ENCODE measurements at places on chromosomes 1 and 21.

DNA sequence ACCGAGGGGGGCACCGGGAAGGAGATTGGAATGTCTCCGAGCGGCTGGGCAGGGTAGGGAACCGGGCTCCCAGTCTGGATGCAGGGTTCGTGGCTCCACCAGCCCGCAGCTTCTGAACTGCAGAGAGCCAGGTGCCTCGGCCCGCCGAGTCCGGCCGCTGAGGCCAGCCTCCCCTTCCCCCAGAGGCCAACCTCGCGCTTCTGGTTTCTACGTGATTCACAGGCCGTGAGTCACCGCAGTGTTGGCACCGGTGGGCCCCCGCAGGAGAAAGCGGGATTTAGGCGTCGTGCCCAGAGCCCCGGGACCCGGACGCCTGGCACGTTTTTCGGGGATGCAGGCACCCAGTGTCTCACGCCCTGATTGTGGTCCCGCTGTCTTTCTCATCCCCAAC, 458 bp downstream of the CRABP2 start:
- peak; percentile 46 for DNase-seq

GRCh38 chr1:230262867-230263567, 163.1 kb downstream of the PGBD5 start:
- DNase-seq = no peak

GRCh38 chr1:156889802-156890580, 3.5 kb upstream of the PEAR1 start:
- DNase-seq = peak; percentile 59

DNA sequence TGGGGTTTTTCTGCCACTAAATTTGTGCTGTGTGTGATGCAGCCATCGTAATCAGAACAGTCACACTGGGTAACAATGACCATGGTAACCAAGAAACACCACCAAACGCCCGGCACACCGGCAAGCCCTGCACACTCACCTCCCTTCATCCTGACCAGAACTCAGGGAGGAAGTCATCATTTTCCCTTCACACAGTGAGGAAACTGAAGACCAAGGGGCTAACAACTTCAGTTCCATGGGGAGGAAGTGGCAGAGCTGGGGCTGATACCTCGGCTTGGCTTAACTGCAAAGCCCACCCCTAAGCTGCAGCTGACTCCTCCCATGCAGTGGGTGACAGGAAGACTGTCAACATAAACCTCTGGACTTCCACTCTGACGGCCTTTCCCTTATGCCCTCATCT, 69.3 kb upstream of the BCAR3 start:
- DNase-seq = no peak

DNA sequence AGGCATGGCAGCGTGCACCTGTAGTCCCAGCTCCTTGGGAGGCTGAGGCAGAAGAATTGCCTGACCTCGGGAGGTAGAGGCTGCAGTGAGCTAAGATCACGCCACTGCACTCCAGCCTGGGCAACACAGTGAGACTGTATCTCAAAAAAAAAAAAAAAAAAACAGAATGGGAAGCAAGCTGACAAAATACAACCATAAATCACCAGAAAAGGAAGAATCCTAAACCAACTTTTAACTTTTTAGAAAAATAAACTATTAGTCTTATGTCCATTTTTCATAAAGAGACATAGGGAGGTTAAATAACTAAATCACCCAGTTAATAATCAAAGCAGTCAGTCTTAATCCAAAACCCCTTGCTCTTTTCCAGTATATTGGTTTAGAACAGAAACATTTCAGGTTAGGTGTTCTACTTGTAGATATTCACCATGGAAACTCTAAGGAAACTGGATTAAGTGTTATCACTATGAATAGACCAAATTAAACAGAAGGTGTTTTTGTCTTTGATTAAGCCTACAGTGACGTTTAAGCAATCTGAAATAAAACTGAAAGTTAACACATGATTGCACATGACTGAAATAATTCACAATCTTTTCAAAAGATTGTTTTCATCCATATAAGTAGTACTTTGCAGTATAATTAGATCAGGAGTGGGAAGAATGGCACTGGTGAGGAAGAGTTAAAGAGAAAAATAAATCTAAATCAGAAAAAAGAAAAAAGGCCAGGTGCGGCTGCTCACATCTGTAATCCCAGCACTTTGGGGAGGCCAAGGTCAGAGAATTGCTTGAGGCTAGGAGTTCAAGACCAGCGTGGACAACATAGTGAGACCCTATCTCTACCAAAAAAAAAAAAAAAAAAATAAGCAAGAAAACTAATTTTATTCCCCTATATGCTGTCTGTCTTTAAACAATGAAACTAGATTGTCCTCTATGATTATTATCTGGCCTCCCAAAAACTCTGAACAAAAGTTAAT, 9.6 kb downstream of the CDC42BPA start:
- no peak for DNase-seq

DNA sequence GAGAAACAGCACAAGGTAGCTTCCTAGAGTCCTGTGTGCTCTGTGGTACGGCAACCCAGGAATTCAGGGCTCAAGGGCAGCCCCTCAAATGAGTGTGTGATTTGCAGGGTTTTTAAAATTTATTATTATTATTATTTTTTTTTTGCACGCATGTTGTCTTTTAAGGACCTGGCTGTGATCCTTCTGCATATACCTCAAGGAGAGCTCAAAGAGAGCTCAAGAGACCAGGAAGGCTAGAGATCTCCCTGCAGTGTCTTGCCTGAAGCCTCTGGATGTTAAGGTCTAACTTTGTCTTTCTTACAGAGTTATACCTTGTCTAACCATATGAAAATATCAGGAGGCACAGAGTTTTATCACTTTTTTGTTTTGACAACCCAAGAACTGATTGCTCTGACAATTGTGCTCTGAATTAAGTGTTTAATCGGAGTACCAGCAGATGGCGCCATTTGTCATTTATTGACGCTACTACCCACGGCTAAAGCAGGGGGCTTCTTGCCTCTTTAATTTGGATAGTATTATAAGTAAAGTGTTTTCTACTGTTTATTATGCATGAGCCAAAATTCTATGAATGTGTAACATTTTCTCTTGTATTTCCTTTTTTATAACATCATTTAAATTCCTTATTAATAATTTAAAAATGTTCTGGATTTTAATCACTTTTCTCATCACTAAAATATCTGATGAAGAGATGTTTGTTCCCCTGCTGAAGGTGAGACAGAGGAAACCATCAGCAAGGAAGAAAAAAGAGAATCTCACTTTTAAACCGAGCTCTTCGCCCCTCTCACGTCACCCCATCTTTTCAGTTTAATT, 35.8 kb upstream of the LMO4 start:
- DNase-seq = peak; percentile 57

GRCh38 chr1:15843826-15844572, 3.5 kb upstream of the SPEN start:
- no peak for DNase-seq

GRCh38 chr1:175750366-175751071, 7.1 kb upstream of the TNR start:
- DNase-seq = no peak

GRCh38 chr1:215273838-215274516, 191.4 kb downstream of the KCNK2 start:
- no peak for DNase-seq

GRCh38 chr1:187471555-187471954, 642.8 kb downstream of the PLA2G4A start:
- DNase-seq = no peak

DNA sequence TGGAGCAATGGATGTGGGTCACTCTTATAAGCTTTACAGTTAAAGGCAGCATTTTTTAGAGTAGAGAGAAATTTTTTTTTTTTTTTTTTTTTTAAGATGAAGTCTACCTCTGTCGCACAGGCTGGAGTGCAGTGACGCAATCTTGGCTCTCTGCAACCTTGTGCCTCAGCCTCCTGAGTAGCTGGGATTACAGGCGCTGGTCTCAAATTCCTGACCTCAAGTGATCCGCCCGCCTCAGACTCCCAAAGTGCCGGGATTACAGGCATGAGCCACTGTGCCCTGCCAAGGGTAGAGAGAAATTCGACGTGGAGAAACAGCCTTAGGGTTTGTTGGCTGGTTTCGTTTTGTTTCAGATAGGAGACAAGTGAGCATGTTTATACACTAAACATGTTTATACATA, 594.2 kb upstream of the ADAMTS5 start:
- no peak for DNase-seq

DNA sequence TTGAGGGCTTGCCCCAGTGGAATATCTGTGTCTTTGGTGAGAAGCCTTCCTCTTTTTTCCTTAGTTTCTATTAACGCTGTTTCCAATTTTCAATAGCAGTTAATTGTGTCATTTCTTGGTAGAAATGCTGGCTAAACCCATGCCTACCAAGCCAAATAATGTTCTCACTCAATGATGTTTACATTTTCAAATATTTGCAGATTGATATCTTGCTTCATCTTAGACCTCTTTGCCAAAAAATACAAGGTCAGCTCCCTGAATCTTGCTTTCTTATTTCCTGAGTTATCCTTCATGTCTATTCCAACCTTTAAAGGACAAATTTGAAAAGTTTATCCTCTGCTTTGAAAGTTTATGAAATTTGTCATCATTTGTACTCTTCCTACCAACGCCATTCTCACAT, 5.1 kb downstream of the KCNJ15 start:
- no peak for DNase-seq

- no peak for DNase-seq
Observed at GRCh38 chr1:191145834-191146233, 668.2 kb upstream of the BRINP3 start.

- peak; percentile 34 for DNase-seq
Observed at GRCh38 chr1:231626535-231626950, at the start of gene DISC1. DISC1 (plus strand) TSS chr1:231626790; CDS start chr1:231626868, 78 bp downstream.

DNA sequence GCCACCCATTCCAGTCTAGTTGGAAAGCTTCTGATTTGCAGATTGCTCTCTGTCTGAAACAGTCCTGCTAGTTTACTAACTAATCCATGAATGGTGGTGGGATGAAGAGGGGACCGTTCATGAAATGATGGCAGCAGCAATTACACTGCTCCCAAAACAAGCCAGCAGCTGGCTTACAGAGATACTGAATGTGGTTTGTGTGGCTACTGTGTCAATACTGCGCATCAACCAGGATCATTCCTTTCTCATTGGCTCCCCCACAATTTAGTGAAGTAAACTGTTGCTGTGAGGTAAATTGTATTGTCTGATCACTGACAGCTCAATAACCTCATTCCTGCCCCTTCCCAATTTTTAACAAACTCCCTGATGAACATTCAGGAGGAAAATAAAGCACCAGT, 191.3 kb upstream of the LMO4 start:
- DNase-seq = no peak

- no peak for DNase-seq
Observed at GRCh38 chr1:15303935-15304334, 56.9 kb downstream of the FHAD1 start.

GRCh38 chr1:25031601-25031965, 101.5 kb upstream of the RUNX3 start:
- no peak for DNase-seq

DNA sequence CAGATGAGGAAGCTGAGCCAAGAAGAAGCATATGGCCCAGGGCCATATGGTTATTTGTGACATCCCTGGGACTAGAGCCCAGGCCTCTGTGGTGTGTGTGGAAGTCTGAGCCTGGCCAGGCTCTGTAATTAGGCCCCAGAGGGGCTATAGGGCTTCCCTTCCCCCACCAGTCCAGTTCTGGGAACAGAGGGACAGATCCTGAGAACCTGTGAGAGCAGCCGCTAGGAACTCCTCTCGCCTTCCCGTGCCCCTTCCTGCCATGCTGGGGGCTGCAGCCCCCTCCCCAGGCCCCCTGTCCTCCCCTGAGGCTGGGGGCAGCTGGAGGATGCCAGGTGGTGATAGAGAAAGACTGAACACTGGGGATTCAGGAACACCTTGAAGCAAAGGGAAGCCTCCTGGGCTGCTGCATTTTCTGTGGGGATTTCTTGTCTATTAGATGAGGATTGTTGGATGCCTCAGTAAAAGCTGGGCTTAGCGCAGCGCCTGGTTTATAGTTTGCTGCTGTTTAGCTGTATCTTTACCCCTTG, 33.3 kb downstream of the COQ8A start:
- no peak for DNase-seq

GRCh38 chr1:93255222-93256079, 74.9 kb downstream of the CCDC18 start:
- DNase-seq = no peak

- no peak for DNase-seq
Observed at GRCh38 chr1:62728963-62729362, 40.8 kb upstream of the DOCK7 start.

DNA sequence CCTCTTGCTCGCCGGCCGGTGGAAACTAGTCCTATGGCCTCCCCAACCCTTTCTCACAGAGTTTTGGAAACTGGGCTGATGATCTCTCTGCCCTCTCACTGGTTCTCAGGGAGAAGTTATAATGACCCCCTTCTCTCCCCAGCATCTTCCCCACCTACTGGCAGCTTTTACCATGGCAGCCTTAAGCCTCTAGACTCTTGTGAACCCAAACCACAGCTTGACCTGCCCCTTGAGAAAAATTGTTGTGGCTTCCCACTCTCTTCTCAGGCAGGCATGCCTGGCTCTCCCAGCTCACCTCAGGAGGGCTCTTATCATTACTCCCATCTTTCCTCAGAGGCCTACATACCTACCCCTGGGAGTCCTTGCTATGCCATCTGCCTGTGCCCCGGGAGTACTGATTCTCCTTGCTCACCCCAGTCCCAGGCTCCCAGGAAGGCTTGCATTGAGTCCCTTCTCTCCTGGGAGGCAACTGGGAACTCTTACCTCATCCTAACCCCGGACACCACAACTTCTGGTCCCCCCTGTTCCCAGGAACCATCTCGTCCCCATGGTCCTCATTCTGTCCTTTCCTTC, 1.6 kb downstream of the NSUN4 start:
- DNase-seq = no peak

GRCh38 chr1:47232187-47232874, at the start of gene TAL1:
TAL1 (minus strand) TSS chr1:47232225; CDS start chr1:47225888, 6,337 bp downstream.
- DNase-seq = no peak

GRCh38 chr1:74505928-74506710, 6.3 kb downstream of the LRRC53 start:
- no peak for DNase-seq

GRCh38 chr1:1618396-1619068, 3.2 kb downstream of the MIB2 start:
- DNase-seq = no peak

DNA sequence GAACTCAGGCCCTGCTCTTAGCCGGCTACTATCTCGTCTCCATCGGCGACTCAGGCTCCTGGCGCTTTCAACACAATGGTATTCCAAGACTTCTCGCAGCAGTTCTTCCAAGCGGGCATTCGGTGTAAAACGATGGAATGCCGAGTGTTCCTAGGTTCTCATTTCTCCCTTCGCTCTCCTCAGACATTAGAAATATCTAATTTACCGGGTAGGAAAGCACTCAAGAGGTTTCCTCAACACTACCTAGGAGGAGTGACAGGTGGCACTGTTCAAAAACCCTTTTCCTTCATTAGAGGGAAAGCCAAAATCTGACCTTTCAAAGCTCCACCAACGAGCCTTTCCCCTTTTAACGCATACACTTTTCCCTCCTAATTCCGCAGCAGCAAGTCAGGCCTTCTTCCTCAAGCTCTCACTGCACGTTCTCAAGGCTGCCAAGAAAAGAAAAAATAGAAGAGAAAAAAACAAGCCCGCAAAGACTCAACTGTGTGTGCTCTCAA, 601 bp downstream of the UBE2G2 start:
- no peak for DNase-seq

- DNase-seq = no peak
Observed at GRCh38 chr1:228974273-228974672, 239.0 kb downstream of the RHOU start.
